ENCODE measurements at places on chromosomes 6 and 20.

DNA sequence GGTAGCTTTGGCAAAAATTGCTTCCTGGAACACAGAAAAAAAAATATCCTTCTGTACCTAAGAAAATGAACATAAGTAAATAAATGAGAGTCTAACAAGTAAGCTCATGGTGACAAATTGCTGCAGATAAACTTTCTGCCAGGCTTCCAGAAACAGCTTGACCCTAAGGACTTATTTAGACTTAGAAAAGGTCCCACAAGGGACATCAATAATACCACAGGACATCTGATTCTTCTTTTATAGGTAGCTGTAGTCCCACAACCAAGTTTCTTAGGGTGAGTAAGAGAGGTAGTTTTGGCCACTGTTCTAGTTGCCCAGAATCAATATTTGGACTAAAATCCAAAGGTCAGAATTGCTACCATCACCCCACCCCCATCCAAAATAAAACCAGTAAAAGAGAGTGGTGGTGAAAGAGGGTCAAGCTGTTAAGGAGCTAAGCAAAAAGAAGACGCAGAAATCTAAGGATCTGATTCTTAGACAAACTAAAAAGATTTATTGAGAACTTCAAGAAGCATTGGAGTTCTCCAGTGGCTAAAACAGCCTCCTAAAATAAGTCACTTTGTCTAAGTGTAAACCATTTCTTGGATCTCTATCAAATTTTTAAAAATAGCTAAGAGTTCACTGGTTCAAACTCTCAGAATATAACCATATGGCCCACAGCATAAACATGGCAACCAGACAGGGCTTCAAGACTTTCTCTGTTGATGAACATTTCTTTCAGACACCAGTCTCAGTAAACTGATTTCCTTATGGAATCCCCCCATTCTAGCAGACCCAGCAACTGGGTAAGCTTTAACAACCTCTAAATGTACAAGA, 180.6 kb downstream of the PTPRK start:
- no peak for DNase-seq

DNA sequence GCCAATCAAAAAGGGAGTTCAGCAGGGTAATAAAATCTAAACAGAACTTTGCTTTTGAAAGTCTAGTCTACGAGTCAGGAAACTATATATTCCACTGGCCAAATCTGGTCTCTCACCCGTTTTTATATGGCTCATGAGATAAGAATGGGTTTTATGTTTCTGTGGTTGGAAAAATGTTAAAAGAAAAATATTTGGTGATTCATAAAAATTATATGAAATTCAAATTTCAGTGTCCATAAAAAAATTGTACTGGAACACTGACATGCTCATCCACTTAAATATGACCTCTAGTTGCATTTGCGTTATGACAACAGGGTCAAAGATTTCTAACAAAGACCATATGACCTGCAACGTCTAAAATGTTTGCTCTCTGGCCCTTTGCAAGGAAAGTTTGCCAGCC, 22.3 kb upstream of the LAMP5 start:
- DNase-seq = no peak

GRCh38 chr6:10759312-10759839, 11.8 kb downstream of the TMEM14B start:
- DNase-seq = peak; percentile 73

GRCh38 chr20:13231031-13231752, 10.1 kb downstream of the ISM1 start:
- no peak for DNase-seq

Measured in NCI-H460 (cell line).